Trophoblast cell (in vitro differentiated cells and primary cell): ENCODE measurements at places on chromosomes 4 and X.

- H3K27me3 ChIP-seq = no peaks in the 10 kb centered on the region
- no peak for DNase-seq
- no peaks in the 10 kb centered on the region for H3K36me3 ChIP-seq
- no peak overlapping the region for H3K27ac ChIP-seq
- no peak overlapping the region for H3K4me3 ChIP-seq
- peaks cover under 1% of the 10 kb centered on the region for H3K4me1 ChIP-seq
These were observed 84.5 kb upstream of the ATXN3L start for GRCh38 chrX:13404364-13404763.

- peaks cover 3% of the 10 kb centered on the region for H3K36me3 ChIP-seq
- H3K4me1 ChIP-seq = peaks cover 15% of the 10 kb centered on the region
- H3K4me3 ChIP-seq = no peak overlapping the region
- H3K27ac ChIP-seq = no peak overlapping the region
- DNase-seq = no peak
- peaks cover 30% of the 10 kb centered on the region for H3K27me3 ChIP-seq
These were observed 32.0 kb downstream of the HAND2 start for GRCh38 chr4:173498023-173498422.

DNA sequence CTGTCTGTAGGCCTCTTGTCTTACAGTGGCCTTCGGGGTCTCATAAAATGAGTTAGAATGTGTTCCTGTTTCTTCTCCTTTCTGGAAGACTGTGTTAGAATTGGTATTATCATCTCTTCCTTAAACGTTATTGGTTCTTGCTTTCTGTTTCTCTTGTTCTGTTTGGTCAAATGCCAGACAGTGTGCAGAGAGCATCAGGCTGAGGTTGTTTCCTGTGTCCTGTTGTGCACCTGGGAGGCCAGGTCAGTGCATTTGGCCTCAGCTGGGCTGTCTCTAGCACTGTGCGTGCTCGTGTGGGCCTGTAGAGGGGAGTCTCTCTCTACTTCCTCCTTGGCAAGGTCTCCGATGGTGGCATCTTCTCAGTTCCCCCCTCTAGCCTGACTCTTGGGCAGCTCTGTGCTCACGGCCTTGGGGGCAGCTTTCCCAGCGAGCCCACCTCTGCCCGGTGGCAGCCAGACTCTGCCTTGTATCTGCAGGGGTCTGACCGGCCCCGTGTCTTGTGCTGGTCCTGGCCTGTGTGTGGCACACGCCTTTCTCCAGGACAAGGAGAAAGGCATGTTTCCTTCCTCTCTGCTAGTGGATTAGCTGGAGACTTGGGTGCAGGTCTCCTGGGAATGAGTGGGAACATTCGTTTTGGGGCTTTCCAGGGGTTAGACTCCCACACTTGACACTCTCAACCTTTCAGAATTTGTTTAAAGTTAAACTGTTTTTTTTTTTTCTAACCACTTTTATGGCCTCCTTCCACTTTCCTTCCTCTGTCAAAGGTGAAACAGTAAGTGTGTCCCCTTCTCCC lies 62.3 kb downstream of the FAM193A start:
- no peak overlapping the region for H3K4me3 ChIP-seq
- H3K27ac ChIP-seq = no peak overlapping the region
- H3K27me3 ChIP-seq = no peaks in the 10 kb centered on the region
- H3K4me1 ChIP-seq = peaks cover 26% of the 10 kb centered on the region
- H3K36me3 ChIP-seq = peaks cover 7% of the 10 kb centered on the region

- H3K27ac ChIP-seq = no peak overlapping the region
- no peak overlapping the region for H3K4me3 ChIP-seq
- no peaks in the 10 kb centered on the region for H3K36me3 ChIP-seq
- H3K27me3 ChIP-seq = no peaks in the 10 kb centered on the region
- no peaks in the 10 kb centered on the region for H3K4me1 ChIP-seq
These were observed 187.7 kb downstream of the ENOX2 start for GRCh38 chrX:130715299-130715698.

GRCh38 chr4:178812866-178813265 lies 1370.6 kb upstream of the AGA start:
- no peak for DNase-seq
- no peak overlapping the region for H3K27ac ChIP-seq
- H3K4me1 ChIP-seq = peaks cover 2% of the 10 kb centered on the region
- peaks cover 2% of the 10 kb centered on the region for H3K36me3 ChIP-seq

- no peaks in the 10 kb centered on the region for H3K27me3 ChIP-seq
- H3K4me3 ChIP-seq = no peak overlapping the region
- H3K4me1 ChIP-seq = peaks cover 13% of the 10 kb centered on the region
- no peak overlapping the region for H3K27ac ChIP-seq
- no peak for DNase-seq
These were observed 42.9 kb upstream of the CYP4V2 start for GRCh38 chr4:186148336-186148975.

GRCh38 chr4:148542922-148543623 lies 100.9 kb upstream of the NR3C2 start:
- no peaks in the 10 kb centered on the region for H3K36me3 ChIP-seq
- H3K27me3 ChIP-seq = no peaks in the 10 kb centered on the region
- H3K27ac ChIP-seq = no peak overlapping the region
- no peak for DNase-seq

GRCh38 chrX:120790118-120790517 lies 85.5 kb downstream of the CT47B1 start:
- no peaks in the 10 kb centered on the region for H3K27me3 ChIP-seq
- H3K4me3 ChIP-seq = no peak overlapping the region
- no peaks in the 10 kb centered on the region for H3K36me3 ChIP-seq
- H3K4me1 ChIP-seq = no peaks in the 10 kb centered on the region
- no peak for DNase-seq
- H3K27ac ChIP-seq = no peak overlapping the region

- H3K27me3 ChIP-seq = no peaks in the 10 kb centered on the region
- no peak for DNase-seq
- H3K36me3 ChIP-seq = no peaks in the 10 kb centered on the region
- no peak overlapping the region for H3K4me3 ChIP-seq
- peaks cover 1% of the 10 kb centered on the region for H3K4me1 ChIP-seq
These were observed 78.2 kb downstream of the NPFFR2 start for GRCh38 chr4:72109959-72110497.
